GM23338 (cell line): ENCODE measurements at places on chromosomes 11 and 22. TPM values are rescaled to one million over a fixed set of nuclear protein-coding genes. Genes with fewer than 3 reads are reported as not detected.

MTMR3 gene
- 25.8 and 27.4 TPM in 2 replicates for total RNA-seq

RHOD gene
- total RNA-seq, result 16.2 and 16.7 TPM in 2 replicates

- H3K4me3 ChIP-seq, result no peak overlapping the region
- DNase-seq, result no peak
- H3K36me3 ChIP-seq, result peaks cover 5% of the 10 kb centered on the region; the same call in 1 of the 2 replicates
- H3K27ac ChIP-seq, result peak overlapping the region; percentile 18; the same call in 1 of the 2 replicates
- H3K4me1 ChIP-seq, result peaks cover 38% of the 10 kb centered on the region; the same call in 1 of the 2 replicates
- no peaks in the 10 kb centered on the region for H3K27me3 ChIP-seq
These were observed 11.9 kb downstream of the IPO7 start for GRCh38 chr11:9396310-9396709.

GRCh38 chr22:46122980-46123693 is 27.2 kb upstream of the PPARA start:
- no peaks in the 10 kb centered on the region for H3K4me1 ChIP-seq
- no peak overlapping the region for H3K27ac ChIP-seq
- H3K27me3 ChIP-seq, result no peaks in the 10 kb centered on the region
- DNase-seq, result no peak
- no peak overlapping the region for H3K4me3 ChIP-seq

DNA sequence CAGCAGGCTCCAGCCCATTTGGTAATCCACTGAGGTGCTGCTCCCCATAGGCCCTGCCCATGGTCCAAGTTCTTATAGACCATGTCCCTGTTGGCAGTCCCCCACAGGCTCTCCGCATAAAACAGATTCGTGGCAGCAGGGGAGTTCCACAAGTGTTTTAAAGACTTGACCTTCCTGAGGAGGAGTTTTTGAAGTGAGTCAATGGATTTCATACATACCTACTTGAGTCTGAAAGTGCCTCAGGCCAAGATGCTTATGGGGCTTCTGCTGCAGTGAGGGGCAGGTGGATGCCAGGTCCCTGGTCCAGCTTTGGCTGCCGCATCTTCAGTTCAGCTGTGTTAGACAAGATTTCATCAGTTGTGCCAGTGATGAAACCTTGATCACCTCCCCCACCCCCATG is 43.3 kb downstream of the CABIN1 start:
- H3K27ac ChIP-seq, result no peak overlapping the region

- DNase-seq, result no peak
- no peak overlapping the region for H3K4me3 ChIP-seq
- no peaks in the 10 kb centered on the region; the same call in 1 of the 2 replicates for H3K36me3 ChIP-seq
- no peak overlapping the region for H3K27ac ChIP-seq
These were observed 200.0 kb downstream of the LARGE1 start for GRCh38 chr22:33720166-33720878.

- DNase-seq, result no peak
- H3K27me3 ChIP-seq, result no peaks in the 10 kb centered on the region
- H3K27ac ChIP-seq, result no peak overlapping the region
These were observed 26.9 kb downstream of the BLID start for GRCh38 chr11:122089111-122089510.

GRCh38 chr11:109619498-109619897 is 197.5 kb downstream of the C11orf87 start:
- no peak overlapping the region for H3K27ac ChIP-seq
- no peaks in the 10 kb centered on the region for H3K36me3 ChIP-seq
- no peak overlapping the region for H3K4me3 ChIP-seq
- no peak for DNase-seq
- no peaks in the 10 kb centered on the region for H3K27me3 ChIP-seq

- H3K4me3 ChIP-seq, result no peak overlapping the region
- H3K4me1 ChIP-seq, result no peaks in the 10 kb centered on the region
- no peak overlapping the region for H3K27ac ChIP-seq
- H3K36me3 ChIP-seq, result no peaks in the 10 kb centered on the region
These were observed 36.0 kb downstream of the KCNQ1 start for GRCh38 chr11:2480874-2481220.
